ENCODE measurements at places on chromosomes 12 and 14.

DNA sequence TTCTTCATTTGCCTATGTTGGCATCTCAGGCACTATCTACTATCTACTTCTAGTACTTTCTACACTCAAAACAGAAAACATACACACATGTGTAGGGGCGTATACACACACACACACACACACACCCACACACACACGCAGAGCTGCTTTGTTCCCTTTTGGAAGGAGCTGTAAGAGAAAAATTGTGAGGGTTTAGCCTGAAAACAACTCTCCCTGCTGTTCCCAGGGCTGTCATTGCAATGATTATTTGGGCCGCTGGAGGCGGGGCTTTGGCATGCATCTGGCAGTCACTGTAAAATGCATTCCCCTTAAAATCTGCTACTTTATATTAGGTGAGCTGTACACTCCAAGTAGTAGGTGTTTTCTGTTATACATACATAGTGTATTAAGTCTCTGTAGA lies 29.1 kb upstream of the SLC38A2 start:
- DNase-seq = no peak

- peak; percentile 73 for DNase-seq
Measured at GRCh38 chr12:107027636-107028053, 40.7 kb upstream of the MTERF2 start.

GRCh38 chr12:110227138-110227537 lies 53.9 kb upstream of the ATP2A2 start:
- no peak for DNase-seq

DNA sequence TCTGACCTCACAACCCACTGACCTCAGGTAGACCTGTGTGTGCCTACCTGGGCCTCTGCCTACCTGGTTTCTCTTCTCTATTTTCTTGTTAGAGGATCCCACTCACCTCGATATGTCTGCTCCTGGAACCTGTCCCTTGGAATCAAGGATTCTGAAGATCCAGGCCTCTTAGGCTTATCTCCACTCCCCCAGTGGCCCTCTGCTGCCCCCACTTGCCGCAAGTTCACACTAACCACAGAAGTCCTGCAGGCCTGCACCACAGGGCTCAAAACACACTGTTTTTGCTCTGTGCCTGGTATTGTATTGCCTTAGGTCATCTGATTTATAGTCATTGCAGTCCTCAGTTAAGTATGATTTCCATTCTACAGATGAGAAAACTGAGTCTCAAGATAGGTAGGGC lies 15.3 kb upstream of the NRXN3 start:
- DNase-seq = no peak

GRCh38 chr14:60981633-60982455 lies 799 bp downstream of the SLC38A6 start:
- DNase-seq = peak; percentile 63

- DNase-seq = no peak
Measured at GRCh38 chr12:67698672-67699581, 50.4 kb downstream of the DYRK2 start.

DNA sequence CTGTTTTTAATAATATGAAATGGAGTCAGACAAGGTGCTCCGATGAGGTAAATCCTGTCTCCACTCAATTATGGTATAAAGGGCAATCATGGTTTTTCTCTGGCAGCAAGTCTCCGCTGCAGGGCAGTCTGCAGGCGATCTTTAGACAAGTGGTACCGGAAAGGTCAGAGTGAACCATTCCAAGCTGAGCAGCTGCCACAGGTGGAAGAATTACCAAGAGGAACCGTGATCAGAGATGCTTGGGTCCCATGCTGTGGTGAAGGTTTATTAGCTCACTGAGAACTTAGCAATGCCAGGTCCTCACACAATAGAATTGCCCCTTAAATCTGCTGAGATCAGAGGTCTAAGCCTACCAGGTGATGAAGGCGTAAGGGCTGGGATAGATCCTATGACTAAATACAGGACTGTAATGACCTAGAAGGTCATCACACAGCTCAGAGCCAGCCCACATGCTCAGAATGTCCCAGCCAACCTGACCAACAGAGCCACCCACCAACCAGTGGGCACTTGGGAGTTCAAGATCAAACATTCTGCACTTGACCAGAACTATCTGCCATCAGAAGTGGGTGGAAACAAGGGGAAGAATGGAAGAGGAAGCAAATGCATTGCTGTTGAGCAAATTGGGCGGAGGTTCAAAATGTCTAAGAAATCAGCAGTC lies 175.2 kb upstream of the BCL2L14 start:
- no peak for DNase-seq

- no peak for DNase-seq
Measured at GRCh38 chr12:47222520-47223030, 142.8 kb upstream of the AMIGO2 start.

DNA sequence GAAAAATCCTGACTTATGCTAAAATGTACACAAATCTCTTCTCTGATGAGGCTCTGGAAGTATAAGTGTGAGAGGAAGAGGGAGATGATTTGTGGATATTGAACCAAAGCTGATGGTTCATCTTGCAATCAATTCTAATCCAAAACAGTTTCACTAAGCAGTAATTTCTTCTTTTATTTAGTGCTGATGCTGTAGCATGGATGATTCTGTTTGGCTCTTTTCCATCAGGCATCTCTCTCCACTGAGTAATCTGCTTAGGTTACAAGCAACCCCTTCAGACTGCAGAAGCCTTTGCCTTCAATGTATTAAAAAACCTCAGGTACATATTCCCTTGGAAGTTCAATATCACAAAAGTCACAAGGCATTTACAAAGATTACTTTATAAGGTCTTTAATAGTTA lies 159.1 kb upstream of the CCDC198 start:
- DNase-seq = no peak

GRCh38 chr12:95624589-95624988 lies 73.3 kb upstream of the USP44 start:
- no peak for DNase-seq

GRCh38 chr14:101407328-101407727 lies 154.0 kb upstream of the DIO3 start:
- no peak for DNase-seq

GRCh38 chr14:26761532-26761931 lies 163.7 kb upstream of the NOVA1 start:
- no peak for DNase-seq

- no peak for DNase-seq
Measured at GRCh38 chr12:119440803-119441360, 106.4 kb downstream of the CCDC60 start.

DNA sequence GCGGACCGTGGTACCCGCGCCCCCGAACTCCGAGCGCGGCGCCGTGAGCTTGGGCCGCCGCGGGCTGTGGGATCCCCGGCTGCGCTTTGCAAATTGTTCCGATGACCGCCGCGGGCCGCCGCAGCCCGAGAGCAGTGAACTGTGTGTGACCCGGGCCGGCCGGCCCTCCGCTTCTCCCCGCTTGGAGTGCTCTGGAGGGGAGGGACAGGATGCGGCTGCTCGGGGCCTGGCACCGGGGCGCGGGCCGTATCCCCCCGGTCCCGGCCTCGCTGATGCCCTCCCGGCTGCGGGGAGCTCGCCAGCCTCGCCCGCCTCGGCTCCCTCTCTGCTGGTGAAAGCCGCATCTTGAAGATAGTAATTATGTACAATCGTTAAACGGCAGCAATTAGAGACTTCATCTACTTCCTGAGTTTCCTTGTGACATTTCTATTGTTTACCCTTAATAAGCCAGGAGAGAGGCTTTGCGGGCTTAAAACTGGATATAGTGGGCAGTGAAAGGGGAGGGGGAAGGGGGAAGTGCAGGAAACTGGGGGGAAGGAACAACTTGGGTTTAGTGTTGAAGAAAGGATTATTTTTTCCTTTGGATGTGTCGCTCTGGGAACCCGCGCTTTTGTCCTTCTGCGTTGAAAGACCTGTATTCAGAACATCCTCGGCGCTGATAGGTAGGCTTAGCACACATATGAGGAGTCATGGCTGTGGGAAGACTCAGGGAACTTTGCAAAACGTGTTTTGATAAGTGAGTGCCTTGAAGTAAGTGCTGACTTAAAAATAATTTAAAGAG lies 1.2 kb downstream of the PELI2 start:
- DNase-seq = no peak

DNA sequence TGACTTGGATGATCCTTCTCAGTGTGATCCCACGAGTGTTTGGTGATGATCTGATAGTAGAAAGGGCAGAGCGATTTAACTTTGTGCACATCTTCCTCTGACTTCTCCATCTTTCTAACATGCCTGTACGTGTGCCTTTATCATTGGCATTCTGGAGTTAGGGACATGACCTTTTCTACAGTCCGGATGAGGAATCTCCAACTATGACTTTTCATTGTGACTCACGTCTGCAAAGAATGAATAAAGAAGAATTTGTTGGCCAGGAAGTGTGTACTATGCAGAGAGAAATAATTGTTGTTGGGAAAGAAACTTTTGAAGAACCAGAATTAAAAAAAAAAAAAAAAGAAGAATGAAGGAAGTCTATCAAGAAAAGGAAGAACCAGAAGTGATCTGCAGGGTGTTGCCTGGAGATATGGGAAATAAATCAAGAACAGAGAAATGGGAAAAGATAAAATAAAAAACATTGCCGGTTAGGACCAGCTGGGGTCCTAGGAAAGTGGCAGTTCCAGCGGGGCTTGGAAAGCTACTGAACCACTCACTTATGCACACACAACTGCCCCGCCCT lies 25.3 kb downstream of the PPFIBP1 start:
- no peak for DNase-seq

DNA sequence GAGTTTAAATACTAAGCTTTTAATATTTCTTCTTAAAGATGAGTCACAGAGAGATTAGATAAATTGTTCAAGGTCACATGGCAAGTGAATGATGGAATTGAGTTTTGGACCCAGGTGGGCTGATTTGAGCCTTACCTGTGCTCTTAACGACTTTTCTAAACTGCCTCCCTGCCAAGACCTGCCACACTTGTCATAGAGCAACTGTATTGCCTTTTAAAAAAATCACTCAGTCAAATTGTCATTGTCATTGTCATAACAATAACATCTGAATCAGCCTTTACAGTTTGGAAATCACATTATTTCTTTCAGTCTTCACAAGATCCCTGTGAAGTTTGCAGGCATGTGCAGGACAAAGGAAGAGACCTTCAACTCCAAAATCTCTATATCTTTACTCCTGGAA lies 25.7 kb downstream of the SLC4A8 start:
- DNase-seq = no peak

Data from AG09319 (cell line).